ENCODE measurements at places on chromosomes 3 and 15.
A peak's percentile ranks its signal among the peaks of the same experiment; 100 is the strongest.

DNA sequence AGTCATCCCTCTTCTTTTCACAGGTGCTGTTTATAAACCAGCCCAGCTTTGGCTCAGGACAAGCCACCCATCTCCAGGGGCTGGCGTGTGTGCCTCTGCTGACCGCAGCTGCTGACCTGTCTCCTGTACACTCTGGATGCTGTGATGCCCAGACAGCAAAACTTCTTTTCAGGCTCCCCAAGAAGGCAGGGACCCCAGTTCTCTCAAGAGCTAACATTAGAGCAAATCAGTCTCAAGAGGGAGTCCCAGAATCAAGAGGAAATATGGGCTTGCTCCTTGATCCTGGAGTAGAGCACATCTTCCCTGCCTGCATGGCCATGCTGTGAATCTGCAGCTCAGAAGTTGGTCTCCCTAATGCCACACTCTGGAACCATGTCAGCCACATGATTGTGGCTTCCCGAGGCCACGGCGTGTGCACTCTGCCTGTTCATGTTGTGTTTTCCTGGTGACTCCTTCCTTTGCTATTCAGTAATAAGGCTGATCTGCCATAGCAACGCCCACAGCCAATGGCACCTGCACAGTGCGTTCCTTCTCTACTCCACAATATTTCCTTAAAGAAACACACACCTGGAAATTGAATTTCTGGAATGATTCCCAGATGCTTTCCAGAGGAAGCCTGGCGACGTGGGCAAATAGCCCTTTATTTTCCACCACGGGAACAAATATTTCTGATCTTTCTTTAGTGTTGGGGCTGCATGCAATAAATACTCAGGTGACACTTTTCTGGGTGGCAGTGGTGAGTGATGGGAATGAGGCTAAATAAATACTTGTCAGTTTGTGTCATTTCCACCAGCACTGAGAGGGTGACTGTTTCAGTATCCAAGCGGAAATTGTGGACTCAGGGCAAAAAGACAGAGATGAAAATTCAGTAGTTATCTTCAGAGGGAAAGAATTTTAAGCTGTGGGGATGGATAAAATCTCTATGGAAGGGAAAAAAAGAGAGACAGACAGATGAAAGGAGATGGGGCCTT, 21.9 kb upstream of the THSD4 start:
- DNase-seq, result peak; percentile 51

- no peak for DNase-seq
Measured at GRCh38 chr15:79418693-79419279, 13.3 kb upstream of the MINAR1 start.

DNA sequence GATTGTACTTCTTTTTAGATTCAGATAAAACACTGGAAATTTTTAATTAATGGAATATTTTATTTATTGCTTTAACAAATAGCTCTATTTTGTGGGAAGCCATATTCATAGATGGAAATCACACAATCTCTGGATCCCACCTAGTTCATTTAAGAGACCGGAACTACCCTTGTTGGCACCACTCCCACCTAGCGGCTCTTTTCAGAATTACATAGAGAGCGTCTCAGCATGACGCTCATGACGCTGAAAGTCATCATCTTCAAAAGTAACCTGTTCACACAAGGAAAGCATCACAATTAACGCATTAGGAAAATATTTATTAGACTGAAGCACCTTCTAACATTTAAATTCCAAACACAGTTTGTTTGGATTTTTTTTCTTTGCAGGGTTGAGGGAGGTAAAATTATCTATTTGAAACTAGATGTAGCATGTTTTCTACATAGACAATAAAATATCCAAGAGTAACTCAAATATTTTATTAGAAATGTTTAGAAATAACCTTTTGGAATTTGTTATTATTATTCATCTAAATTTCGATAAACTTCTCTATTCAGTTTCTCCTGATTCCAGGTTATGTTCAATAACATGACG, 214.9 kb upstream of the ARRDC4 start:
- peak; percentile 41 for DNase-seq

DNA sequence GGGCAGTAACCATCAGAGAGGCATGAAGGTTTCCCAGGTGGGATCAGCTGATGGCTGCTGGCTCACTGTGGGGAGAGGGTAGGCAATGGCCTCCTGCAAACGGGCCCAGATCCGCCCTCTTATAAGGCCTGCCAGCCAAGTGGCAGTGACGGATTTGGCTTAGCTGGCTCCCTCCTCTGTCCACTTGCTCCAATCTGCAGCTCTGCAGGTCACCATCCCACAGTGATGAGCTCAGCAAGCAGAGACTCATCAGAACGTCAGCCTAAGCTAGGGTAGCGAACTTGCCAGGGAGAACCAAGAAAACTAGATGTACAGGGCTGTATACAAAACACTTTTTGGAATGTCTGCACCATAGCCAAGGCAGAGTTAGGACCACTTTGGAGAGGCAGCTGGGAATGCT, 62.8 kb upstream of the DCLK3 start:
- DNase-seq, result no peak

- DNase-seq, result no peak
Measured at GRCh38 chr3:61032991-61033390, 218.3 kb downstream of the FHIT start.

DNA sequence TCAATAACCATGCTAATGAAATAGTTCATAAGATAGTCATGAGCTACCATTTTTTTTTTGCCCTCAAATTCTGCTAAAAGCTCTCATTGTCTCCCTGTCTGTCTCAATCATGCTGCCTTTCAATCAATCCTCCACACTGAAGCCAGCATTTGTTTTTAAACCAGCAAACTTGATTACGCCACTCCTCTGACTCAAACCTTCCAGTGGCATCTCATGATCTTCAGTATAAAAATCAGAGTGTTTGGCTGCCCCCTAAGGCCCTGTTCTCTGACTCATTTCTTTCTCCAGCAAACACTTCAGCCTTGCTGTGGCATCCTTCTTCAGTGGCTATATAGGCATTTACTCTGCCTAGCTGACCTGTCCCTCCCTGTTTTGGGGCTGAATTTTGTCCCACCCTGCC, 36.0 kb upstream of the EOMES start:
- no peak for DNase-seq

- no peak for DNase-seq
Measured at GRCh38 chr15:41940441-41940857, 31.9 kb downstream of the EHD4 start.

- DNase-seq, result no peak
Measured at GRCh38 chr3:165643425-165643824, 193.8 kb downstream of the BCHE start.

DNA sequence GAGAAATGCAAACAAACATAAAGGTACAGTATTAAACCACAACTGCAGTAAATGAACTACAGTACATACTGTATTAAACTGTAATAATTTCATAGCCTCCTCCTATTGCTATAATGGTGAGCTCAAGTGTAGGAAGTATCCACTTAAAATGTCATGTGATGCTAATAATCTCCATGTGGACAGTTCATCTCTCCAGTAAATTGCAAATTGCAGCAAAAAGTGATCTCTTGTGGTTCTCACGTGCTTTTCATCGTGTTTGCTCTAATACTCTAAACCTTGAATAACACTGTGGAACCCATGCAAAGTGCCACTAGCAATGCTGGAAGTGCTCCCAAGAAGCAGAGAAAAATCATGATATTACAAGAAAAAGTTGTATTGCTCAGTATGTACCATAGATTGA, 9.2 kb upstream of the FNDC3B start:
- DNase-seq, result no peak

- no peak for DNase-seq
Measured at GRCh38 chr3:40312661-40313226, 3.2 kb downstream of the EIF1B start.

- DNase-seq, result peak; percentile 99
Measured at GRCh38 chr3:47824541-47825473, 21.9 kb downstream of the DHX30 start.

DNA sequence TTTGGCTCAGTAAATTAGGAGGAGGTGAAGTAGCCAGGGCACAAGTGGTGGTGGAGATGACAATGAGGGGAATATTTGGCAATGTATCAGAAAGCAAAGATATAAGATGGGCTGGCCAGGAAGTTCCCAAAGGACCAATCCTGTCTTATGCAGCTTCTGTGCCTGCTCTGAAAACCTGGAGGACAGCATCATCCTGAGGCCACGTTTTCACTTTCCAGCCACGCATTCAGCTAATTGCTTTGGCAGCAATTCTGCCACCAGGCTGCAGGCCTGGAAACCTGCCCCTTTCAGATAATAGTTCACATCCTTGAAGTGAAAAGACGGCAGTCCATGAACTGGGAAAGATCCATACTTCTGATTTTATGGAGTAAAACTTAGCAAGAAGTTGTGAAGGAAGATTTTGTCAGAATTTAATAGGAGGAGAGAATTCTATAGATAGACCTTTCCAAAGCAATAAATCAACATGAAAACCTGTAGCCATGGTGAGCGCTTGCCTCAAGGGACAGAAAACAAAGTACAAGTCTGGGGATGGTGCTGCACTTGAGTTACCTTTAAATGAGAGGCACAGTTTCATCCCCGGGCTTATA, 682.5 kb downstream of the GRM7 start:
- DNase-seq, result no peak

DNA sequence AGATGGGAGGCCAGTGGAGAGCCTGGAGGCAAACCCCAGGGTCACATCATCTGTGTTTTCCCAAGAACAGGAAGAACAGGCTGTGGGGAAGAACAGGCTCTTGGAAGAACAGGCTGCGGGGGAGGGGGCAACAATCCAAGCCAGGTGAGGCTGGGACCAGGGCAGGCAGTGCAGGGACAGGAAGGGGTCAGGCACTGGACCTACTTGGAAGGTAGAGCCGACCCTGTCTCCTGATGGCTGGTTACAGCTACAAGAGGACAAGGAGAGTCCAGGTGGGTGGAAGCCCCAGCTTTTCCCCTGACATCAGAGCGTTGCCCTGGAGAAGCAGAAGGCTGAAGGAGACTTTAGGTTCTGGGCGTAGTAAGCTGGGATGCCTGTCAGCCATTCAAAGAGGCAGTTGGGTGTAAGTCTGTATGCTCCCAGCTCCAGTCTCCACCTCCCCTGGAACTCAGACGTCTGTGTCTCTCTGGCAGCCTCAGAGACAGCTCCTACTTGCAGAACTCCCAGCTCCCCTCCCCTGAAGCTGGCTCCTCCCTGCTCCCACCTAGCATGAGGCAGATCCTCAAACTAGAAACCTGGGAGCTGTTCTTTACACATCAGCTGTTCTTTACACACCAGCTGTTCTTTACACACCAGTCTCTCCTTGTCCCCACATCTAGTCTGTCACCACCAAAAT, 130.9 kb downstream of the DNAJB8 start:
- peak; percentile 49 for DNase-seq

DNA sequence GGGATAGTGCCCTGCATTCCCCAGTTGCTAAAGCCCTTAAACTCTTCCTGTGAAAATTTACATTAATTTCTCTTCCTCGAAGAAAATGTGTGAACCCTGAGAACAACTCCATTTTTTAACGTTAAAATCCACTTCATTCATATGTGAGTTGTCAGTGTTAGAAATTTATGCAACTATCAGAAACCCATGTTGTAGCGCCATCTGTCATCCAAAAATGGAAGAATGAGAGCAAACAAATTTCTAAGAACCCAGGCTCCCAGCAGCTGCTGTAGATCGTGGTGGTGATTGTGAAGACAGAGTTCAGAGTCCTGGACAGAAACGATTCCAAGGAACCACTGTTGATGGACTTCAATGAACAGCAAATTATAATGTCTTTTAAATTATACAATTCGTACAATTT, 179.7 kb upstream of the NDN start:
- no peak for DNase-seq

- DNase-seq, result no peak
Measured at GRCh38 chr3:111890051-111890580, 31.1 kb downstream of the PHLDB2 start.

DNA sequence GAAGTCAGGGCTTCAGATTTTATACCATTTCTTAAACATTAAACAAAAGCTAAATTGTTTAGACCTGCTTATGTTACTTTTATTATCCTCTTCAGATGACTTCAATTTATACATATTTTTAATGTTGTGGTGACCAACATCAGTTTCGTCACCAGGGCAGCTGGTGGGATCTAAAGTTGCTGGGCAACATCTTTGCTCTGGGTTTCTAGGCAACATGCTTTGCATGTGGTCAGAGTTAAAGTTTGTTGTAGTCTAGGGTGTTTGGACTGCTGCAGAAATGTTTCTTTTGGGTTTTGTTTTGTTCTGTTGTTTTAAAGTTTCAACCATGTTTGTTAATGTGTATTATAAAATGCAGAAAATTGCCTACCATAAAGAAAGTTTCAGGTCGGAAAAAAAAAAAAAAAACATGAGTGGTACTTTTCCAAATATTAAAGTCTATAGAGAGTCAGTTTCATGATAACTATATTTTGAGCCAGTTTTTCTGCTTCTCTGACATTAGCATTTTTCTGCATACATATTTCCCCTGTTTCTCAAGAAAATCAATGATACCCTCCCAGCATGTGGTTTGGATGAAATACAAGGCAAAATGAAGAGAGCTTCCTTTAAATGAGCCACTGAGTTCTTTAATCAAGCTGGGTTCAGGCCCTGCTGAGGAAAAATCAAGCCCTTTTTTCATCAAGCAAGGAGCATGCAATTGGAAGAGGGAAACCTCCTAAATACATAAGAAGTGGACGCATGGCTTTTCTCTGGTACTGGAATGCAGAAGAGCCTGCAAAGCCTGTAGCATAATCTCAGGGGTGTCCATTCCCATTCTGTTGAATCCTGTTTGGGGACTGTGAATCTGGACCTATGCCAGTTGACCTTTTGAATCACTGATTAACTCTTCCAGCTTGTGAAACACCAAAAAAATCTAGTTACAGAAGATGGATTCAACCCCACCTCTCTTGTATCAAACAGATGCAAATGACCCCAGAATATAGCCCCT, 35.0 kb upstream of the VGLL3 start:
- no peak for DNase-seq
